Activated T-helper 2 cell treated with anti-CD3 and anti-CD28 coated beads, Interferon-gamma antibody, Interleukin-2, Interleukin-4, amounts not matched to agents 10 μg/mL and 5 μg/mL and 100 μg/mL, durations not matched to agents 14 hours and 24 hours and 36 hours (primary cell): ENCODE measurements at places on chromosomes 5 and 9. TPM values are rescaled to one million over a fixed set of nuclear protein-coding genes. Genes with fewer than 3 reads are reported as not detected.
A peak's percentile ranks its signal among the peaks of the same experiment; 100 is the strongest.

GRCh38 chr9:128642675-128643245 lies 13.9 kb downstream of the DYNC2I2 start:
- H3K4me3 ChIP-seq = no peak overlapping the region
- DNase-seq = no peak
- no peaks in the 10 kb centered on the region for H3K27me3 ChIP-seq

- H3K27ac ChIP-seq = no peak overlapping the region
- no peaks in the 10 kb centered on the region for H3K27me3 ChIP-seq
- no peak overlapping the region for H3K4me3 ChIP-seq
- peaks cover 3% of the 10 kb centered on the region for H3K4me1 ChIP-seq
- H3K36me3 ChIP-seq = peaks cover 69% of the 10 kb centered on the region
- no peak for DNase-seq
Observed at GRCh38 chr9:85978496-85978895, 37.5 kb downstream of the NAA35 start.

GRCh38 chr9:110298043-110298605 lies 39.5 kb downstream of the TXNDC8 start:
- no peak for DNase-seq
- H3K4me1 ChIP-seq = peaks cover 2% of the 10 kb centered on the region
- H3K27me3 ChIP-seq = peaks cover 4% of the 10 kb centered on the region
- no peak overlapping the region for H3K27ac ChIP-seq
- H3K4me3 ChIP-seq = no peak overlapping the region

DNA sequence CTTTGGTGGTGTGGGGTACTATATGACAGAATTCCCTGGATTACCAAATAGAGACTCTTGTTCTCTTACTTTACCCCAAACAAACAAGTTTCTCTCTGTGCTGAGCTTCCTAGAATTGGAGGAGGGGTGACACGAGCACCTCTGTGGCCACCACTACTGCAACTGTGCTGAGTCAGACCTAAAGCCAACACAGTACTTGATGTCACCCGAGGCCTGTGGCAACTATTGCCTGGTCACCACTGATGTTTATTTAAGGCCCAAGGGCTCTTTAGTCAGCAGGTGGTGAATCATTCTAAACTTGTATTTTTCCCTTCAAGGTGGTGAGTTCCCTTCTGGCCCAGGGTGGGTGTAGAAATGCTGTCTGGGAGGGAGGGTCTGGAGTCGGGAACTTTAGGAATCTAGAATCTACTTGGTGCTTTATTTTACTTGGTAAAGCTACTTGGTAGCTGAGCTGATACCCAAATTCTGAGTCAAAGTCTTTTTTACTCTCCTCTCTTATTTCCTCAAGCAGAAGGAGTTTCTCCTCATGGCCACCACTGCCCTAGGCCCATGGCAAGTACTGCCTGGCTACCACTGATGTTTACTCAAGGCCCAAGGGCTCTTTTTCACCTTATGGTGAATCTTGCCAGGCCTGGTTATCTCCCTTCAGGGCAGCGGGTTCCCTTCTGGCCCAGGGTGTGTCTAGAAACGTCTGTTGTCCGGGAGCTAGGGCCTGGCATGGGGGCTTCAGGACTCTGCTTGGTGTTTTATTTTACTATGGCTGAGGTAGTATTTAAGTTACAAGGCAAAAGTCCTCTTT lies 9.8 kb downstream of the LURAP1L start:
- no peaks in the 10 kb centered on the region for H3K36me3 ChIP-seq
- no peak overlapping the region for H3K4me3 ChIP-seq
- DNase-seq = no peak

- no peak overlapping the region for H3K4me3 ChIP-seq
- H3K27me3 ChIP-seq = peaks cover 2% of the 10 kb centered on the region
- H3K27ac ChIP-seq = no peak overlapping the region
- no peaks in the 10 kb centered on the region for H3K4me1 ChIP-seq
- DNase-seq = no peak
- H3K36me3 ChIP-seq = no peaks in the 10 kb centered on the region
Observed at GRCh38 chr9:8560560-8561525, 761.3 kb upstream of the DMAC1 start.

DNA sequence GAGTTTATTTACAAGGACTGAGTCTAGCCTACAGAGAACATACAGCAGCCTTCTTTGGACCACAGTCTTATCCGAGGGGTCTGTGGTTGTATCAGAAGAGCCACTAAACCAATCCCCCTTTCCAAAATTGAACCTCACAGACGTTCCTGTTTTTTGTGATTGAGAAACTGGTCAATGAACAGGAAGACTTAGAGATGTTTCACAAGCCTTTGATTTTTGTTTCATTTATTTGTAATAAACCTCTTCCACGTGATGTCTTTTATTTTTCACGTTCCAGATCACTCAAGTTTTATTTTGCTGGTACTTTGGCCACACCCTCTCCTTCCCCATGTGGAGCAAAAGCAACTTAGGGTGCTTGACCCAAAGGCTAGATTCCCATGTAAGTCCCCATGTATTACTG lies 16.1 kb downstream of the CCT5 start:
- H3K36me3 ChIP-seq = peaks cover 48% of the 10 kb centered on the region
- H3K27ac ChIP-seq = no peak overlapping the region
- no peak overlapping the region for H3K4me3 ChIP-seq
- no peak for DNase-seq

GRCh38 chr9:684941-685340 lies 156.6 kb upstream of the DMRT1 start:
- H3K27ac ChIP-seq = no peak overlapping the region
- H3K4me1 ChIP-seq = no peaks in the 10 kb centered on the region
- no peak for DNase-seq
- peaks cover 3% of the 10 kb centered on the region for H3K27me3 ChIP-seq
- no peaks in the 10 kb centered on the region for H3K36me3 ChIP-seq
- H3K4me3 ChIP-seq = no peak overlapping the region

GRCh38 chr9:4404156-4404555 lies 86.1 kb upstream of the SLC1A1 start:
- DNase-seq = no peak
- peaks cover 2% of the 10 kb centered on the region for H3K27me3 ChIP-seq
- no peak overlapping the region for H3K4me3 ChIP-seq

DNA sequence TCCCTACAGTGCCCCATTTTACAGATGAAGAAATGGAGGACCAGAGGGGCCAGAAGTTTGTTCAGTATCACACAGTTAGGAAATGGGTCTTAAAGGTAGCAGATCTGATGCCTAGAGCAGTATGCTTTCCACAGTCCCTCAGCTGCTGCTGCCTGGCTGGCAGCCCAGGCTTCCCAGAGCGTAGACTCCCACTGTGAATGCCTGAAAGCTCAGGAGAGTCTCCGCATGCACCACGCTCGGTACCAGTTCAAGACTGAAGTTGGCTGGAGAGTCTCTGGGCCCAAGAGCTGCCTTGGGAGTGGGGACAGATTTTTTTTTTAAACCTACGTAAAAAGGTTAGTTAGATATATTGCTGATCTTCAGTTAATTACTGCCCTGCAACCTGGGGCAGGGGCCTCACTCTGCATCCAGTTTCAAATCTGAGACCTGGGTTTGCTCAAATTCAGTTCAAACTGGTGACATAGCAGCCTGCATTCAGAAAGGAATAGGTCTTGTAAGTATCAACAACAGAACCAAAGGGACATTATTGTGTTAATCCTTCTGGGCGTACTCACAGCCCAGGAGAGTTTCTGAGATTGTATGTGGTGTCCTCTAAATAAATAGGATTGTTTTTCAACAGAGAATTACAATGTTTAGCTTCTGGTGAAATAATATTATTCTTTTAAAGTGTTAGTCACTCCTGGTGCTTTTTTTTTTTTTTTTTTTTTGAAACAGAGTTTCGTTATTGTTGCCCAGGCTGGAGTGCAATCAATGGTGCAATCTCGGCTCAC lies 8.3 kb downstream of the NANS start:
- DNase-seq = no peak
- H3K36me3 ChIP-seq = peaks cover 57% of the 10 kb centered on the region
- H3K27me3 ChIP-seq = no peaks in the 10 kb centered on the region
- no peak overlapping the region for H3K27ac ChIP-seq
- no peak overlapping the region for H3K4me3 ChIP-seq
- peaks cover 10% of the 10 kb centered on the region for H3K4me1 ChIP-seq

GRCh38 chr9:7121055-7121454 lies 363.3 kb downstream of the KDM4C start:
- no peaks in the 10 kb centered on the region for H3K27me3 ChIP-seq
- DNase-seq = no peak
- H3K27ac ChIP-seq = no peak overlapping the region
- no peak overlapping the region for H3K4me3 ChIP-seq

DNA sequence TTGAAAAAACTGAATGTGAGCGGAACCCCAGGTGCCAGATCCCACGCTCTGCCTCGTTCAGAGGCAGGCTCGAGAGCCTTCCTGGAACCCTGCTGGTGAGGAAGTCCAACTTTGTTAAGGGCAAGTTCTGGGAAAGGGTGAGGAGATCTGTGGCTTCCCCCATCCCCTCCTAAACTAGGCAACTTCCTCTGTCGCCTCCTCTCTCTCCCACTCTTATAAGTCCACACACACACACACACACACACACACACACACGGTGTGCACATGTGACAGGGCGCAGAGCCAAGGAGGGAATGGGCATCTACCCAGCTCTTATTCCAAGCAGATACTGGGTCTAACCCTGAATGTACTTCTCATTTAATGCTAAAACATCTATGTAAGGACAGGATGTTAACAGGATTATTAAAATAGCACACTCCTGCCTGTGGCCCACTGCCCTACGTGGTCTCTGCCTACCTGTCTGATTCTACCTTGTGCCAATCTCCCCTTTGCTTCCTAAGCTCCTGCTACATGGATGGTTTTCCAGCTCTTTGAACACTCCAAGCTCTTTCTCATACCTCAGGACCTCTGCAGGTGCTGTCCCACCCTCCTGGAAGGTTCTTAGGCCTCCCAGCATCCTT lies 72.4 kb upstream of the FBXW11 start:
- H3K27me3 ChIP-seq = no peaks in the 10 kb centered on the region
- DNase-seq = no peak
- peak overlapping the region; percentile 73 for H3K27ac ChIP-seq
- no peak overlapping the region for H3K4me3 ChIP-seq

DNA sequence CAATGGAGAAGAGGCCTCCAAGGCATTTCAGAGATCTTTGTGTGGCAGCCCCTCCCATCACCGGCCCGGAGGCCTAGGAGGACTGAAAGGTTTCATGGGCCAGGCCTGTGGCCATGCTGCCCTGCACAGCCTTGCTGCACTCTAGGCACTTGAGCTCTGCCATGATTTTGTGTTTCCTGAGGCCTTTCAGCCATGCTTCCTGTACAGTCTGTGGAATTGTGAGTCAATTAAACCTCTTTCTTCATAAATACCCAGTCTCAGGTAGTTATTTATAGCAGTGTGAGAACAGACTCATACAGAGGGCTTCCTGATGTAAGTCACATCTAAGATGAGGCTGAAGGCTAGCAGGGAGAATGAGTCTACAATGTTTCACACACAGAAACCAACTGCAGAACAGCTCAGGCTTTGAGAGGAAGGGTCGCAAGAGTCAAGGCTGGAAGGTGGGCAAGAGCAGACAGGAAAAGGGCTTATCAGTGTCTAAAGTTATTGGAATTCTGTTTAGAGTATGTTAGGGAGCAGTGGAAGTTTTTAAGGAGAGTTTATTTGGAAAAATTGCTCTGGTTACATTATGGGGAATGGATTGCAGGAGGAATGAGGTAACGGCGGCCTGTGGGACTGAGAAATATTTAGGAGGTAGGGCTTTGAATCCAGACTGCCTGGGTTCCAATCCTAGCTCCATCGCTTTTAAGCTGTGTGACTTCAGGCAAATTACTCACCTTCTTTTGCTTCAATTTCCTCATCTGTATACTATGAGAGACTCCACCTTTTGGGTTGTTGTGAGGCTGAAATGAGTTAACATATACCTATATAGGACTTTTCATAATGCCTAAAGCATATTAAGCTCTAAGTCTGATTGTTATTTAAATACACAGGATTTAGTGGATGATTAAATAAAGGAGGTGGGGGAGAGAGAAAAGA lies 291.2 kb downstream of the CWC27 start:
- H3K27me3 ChIP-seq = peaks cover 15% of the 10 kb centered on the region
- no peaks in the 10 kb centered on the region for H3K36me3 ChIP-seq
- DNase-seq = no peak
- no peak overlapping the region for H3K27ac ChIP-seq
- H3K4me1 ChIP-seq = peaks cover 9% of the 10 kb centered on the region

- no peak for DNase-seq
- no peaks in the 10 kb centered on the region for H3K4me1 ChIP-seq
- no peak overlapping the region for H3K27ac ChIP-seq
- no peak overlapping the region for H3K4me3 ChIP-seq
Observed at GRCh38 chr9:86978922-86979474, 31.7 kb upstream of the GAS1 start.

DNA sequence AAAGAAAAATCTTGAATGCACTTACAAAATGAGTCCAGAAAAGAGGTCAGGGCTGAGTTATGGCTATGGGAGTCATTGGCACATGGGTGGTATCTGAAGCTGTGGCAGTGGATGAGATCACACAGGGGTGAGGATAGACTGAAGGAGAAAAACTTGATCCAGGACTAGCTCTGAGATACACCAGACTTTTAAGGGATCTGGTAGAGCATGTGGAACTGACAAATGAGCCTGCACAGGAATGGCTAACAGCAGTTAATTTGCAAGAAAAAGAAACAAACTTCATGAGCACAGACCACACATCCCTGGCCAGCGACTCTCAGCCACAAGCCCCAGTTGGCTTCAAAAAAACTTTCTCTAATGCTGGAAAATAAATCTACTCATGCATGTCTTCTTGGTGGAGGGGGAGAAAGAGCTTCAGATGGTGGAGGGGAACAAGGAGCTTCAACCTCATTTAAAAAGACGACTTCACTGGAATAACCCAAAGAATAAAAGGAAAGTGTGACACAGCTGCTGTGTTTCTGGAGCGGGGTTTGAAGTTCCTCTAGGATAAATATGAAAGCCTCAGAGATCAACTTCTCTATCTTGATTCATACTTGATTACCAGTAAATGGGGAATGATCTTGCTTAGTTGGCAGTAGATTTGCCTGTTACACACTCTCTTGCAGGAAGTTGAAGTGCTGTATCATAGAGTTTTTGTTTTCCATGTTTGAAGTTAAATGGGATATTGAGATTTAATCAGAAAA lies 33.6 kb downstream of the TNFAIP8 start:
- no peak overlapping the region for H3K4me3 ChIP-seq
- peak overlapping the region; percentile 9 for H3K27ac ChIP-seq
- peaks cover 67% of the 10 kb centered on the region for H3K36me3 ChIP-seq
- H3K27me3 ChIP-seq = no peaks in the 10 kb centered on the region
- H3K4me1 ChIP-seq = peaks cover 66% of the 10 kb centered on the region

The OR2Y1 gene
- not detected in 2 replicates for total RNA-seq

The PCDHGA10 gene
- total RNA-seq = 0.21 and 0.34 TPM in 2 replicates

The TTC16 gene
- 0.18 TPM in 1 of 2 replicates, not detected in the other for total RNA-seq

The ALDH7A1 gene
- 3.1 and 3.5 TPM in 2 replicates for total RNA-seq

The FOXD4 gene
- 0.09 TPM in 1 of 2 replicates, not detected in the other for total RNA-seq

The SLCO6A1 gene
- not detected in 2 replicates for total RNA-seq
